ENCODE measurements at places on chromosomes 1 and 21.

- DNase-seq = no peak
Measured at GRCh38 chr1:50308878-50309277, 114.4 kb downstream of the DMRTA2 start.

GRCh38 chr1:151611288-151611790 lies 511 bp upstream of the SNX27 start:
- DNase-seq = peak; percentile 47

DNA sequence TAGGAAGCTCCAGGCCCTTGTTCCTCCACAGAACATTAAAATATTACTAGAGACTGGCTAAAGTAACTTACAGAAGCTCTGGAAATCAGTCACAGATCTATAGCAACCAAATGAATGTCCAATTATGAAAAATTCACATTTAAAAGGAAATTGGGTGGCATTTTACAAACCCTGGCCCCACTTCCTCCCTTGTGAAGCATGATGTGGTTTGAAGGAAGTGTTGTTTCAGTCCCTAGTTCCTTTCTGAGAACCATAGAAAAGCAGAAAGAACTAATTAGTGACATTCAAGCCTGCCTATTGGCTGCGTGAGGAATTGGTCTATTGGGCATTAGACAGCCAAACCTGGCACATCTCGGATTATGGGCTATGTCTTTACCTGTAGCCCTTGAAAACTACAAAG lies 649.7 kb upstream of the NEGR1 start:
- DNase-seq = no peak

DNA sequence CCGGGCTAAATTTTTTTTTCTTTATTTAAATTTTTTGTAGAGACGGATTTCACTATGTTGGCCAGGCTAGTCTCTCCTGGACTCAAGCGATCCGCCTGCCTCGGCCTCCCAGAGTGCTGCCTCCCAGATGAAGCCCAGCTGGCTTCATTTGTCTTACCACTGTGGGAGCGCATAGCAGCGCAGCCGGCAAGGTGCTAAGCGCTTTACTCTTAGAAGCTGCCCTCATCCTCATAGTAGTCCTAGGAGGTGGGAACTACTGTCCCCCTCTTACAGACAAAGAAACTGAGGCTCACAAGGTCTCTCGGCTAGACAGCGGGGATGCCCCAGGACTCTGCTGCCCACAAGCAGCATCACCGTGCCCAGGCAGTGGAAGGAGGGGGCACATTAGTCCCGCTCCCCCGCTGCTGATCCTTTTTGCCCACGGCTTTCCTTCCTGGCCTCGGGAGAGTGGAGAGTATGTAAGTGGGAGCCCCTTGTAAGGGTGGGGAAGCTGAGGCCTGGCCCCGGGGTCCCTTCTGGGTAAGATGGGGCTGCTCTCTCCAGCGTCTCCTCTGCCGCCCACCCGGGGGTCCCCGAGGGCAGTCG lies 726 bp downstream of the TMEM54 start:
- no peak for DNase-seq

- DNase-seq = no peak
Measured at GRCh38 chr1:76764638-76765454, 102.4 kb upstream of the ST6GALNAC5 start.

- no peak for DNase-seq
Measured at GRCh38 chr1:28853093-28853742, 41.2 kb downstream of the OPRD1 start.

GRCh38 chr1:64498325-64498724 lies 28.4 kb downstream of the CACHD1 start:
- DNase-seq = no peak

DNA sequence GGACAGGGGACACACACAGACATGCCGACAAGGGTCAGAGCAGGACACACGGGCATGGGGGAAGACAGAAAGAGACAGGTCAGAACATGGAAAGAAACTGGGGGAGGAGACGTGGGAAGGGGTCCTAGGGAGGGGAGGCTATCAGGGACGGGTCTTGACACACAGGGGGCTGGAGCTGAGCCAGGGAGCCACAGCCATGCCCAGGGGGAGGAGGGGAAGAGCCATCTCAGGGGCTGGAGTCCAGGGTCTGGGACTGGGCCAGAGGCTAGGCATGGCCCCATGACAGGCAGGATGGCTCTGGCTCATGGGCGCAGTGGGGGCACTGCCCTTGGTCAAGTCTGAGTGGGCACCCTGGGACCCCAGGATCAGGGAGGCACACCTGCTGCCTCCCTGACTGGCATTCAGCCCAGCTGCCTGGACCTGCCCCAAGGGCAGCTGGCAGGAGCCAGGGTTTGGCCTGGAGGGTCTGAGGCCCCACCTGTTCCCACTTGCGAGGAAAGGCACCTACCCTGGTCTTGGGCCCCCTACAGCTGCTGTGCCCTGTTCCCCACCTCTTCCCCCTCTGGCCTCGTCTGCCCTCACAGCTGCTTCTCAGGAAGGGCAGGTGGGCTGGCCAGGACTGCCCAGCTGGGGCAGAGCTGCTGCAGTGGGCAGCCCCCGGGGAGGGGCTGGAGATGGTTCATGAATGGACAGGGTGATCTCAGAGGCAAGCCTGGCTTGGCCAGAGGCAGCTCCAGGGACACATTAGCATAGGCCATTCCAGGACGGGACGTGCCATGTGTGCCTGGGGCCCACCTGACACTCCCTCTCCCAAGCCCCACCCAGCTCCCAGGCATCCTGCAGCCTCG lies 42.9 kb downstream of the HSPG2 start:
- no peak for DNase-seq

DNA sequence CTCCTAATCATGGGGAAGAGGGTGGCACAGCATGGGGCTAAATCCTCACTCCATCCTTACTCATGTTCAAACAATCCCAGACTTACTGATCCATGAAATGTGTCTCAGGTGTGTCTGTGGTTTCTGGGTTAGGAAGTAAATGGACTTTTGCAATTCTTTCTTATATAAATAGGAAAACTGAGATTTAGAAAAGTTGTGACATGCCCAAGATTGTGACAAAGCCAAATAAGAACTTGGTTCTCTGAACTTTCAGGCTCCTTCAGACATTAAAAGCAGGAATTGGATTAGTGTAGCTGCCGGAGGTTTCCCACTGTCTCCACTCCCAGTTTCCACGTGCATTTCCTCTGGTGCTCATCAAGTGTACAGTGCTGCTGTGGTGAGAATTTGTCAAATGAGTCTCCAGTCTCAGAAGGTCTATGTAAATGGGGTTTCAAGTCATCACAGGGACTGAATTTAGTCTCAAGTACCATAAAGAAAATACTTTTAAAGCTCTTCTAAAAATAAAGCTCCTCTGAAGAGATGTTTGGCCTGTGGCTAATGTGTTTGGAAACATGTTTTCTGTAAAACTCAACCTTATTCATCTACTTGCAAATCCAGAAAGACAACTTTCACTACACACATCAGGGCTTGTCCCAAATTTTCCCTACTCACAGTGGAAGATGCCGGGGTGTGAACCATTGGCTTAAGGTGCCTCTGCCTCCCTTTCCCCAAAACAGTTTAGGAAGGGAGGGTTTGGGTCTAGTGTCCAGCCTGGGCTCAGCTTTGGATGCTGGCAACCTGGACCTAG lies 115.2 kb downstream of the NGF start:
- DNase-seq = no peak

DNA sequence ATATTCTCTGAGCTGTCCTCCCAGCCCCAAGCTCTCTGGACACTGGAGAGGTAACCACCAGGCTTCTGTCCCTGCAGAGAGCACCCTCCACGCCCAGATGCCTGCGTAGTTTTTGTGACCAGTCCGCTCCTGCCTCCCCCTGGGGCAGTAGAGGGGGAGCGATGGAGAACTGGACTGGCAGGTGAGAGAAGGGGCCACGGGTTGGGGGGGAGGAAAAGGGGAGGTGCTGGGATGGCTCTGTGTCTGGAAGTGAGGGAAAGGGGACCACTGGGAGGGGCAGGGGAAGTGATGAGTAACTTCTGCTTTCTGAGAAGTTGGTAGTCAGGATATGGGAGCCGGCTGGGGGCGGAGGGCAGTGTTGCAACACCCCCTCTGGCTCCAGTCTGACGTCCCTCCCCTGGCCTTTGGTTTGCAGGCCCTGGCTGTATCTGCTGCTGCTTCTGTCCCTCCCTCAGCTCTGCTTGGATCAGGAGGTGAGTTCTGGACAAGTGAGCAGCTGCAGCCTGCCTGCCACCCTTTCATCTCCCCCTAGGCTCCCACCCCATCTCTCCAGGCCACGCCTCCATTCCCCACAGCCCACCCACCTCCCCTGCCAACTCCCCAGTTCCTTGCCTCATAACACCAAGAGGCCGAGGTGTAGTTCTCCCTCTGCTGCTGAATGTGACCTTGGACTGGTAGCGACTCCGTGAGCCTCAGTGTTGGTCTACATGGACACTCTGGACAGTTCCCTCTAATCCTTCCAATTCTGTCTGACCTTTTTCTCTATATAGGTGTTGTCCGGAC lies 3.1 kb downstream of the ADAMTSL4 start:
- DNase-seq = peak; percentile 77

- no peak for DNase-seq
Measured at GRCh38 chr1:154851392-154852177, 18.5 kb downstream of the KCNN3 start.

DNA sequence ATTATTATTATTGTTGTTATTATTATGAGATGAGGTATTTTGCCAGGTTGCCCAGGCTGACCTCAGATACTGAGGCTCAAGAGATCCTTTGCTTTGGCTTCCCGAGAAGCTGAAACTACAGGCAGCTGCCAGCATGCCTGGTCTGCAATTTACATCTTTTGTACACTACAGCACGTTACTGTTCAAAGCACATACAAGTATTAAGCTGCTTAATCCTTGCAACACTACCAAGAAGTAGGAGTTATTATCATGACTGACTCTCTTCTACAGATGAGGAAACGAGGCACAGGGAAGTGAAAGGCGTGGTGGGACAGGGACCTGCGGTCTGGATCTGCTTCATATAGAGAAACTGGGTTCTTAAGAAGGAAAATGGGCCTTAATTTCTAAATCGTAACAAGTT lies 11.6 kb downstream of the ERG start:
- DNase-seq = no peak

- no peak for DNase-seq
Measured at GRCh38 chr1:170213596-170213995, 67.8 kb downstream of the NTMT2 start.

DNA sequence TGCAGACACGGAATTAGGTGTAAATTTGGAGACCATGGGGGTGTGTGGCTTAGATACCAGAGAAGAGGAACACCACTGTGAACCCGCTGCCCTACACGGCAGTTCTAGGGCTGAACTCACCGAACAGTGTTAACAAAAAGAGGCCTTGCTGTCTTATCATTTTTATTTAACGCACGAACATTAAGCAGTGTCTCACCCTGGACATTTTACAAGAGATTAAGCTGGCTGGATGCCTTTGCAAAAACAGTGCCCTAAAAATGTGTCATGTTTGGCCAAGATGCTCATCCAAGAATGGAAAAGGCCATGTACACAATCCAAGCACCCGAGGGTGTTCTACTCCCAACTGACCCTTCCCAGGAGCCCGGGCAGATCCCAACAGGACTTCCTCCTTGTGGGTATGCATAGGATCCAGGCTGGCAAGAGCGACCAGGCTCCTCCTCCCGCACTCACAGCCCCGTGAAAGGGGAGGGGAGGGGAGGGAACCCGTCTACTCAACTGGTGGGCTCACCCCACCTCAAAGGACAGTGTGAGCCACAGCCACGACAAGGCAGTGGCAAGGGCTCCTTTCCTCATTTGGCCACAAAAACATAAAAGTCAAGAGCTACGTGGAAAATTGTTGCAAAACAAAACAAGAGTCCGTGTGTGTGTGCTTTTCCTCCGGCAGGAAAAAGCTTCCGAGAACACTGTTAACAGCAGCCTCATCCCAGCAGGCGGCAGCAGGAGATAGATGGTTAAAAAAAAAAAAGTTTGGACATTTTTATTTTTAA lies 20.3 kb downstream of the C2CD2 start:
- no peak for DNase-seq

- DNase-seq = no peak
Measured at GRCh38 chr1:178928041-178928440, 57.2 kb upstream of the ANGPTL1 start.

GRCh38 chr1:230123280-230124185 lies 56.5 kb downstream of the GALNT2 start:
- peak; percentile 49 for DNase-seq

DNA sequence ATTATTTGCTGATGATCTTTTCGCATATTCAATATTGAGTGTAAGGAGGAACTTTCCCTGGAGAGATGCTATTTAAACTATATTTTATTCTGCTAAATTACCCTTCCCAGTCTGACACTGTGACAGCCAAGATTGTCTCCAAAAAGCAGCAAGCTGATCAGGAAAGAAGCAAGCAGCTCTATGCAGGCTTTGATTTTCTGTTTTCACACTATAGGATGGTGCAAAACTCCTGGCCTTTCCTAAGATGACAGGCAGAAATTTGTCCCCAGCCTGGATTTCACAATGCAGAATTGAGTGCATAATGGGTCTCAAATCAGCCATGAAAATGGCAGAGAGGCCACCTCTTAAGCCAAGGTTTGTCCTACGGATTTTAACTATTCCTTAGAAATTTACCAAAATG lies 1.1 kb downstream of the SGIP1 start:
- no peak for DNase-seq

DNA sequence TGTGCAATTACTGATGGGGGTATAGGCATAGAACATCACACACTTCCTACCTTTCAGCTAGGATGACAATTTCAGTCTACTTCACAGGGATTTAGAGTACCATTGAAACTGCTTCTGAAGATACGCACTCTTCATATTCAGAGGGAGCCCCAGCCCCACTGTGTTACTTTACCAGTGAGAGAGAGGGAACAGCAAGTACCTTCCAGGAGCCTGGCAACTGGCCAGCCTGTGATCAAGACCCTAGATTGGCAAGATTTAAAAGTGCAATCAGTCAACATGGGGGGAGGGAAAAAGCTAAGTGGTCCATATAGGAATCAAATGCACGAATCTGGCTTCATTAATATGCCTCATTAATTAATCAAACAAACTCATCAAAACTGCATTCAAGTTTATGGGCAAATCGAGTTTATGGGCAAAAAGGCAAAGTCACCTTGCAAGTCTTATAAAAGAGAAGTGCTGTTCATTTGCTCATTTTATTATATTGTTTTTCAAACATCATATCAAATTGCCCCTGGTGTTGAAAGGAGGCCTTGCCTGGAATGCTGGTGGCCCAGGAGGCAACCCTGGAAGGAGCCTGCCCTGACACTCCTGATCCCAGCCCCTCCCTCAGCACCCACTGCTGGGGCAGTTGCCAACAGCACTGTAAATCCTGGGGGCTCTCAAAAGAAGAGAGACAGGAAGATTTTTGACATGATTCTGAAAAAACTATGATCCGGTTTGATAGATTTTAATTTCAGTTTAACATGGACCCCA lies 184.9 kb upstream of the DPT start:
- DNase-seq = no peak

- no peak for DNase-seq
Measured at GRCh38 chr1:228408041-228408868, 1.6 kb upstream of the TRIM11 start.

DNA sequence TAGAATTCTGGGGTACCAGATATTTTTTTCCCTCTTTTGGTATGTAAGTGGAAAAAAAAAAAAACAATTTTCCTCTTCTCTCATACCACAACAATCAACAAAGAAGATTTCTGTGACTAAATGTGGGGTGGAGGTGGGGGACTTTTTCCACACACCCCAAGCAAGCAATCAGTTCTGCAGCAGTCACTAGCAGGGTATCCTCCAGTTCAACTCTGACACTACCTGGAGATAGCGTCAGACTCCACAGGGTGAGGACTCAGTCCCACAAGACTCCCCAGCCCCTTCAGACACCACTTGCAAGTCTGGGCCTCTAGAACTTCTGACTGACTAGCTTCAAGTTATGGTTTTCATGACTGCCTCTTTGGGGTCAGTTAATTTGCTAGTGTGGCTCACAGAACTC lies 6.2 kb downstream of the DHX9 start:
- DNase-seq = no peak
